IMR-90 (cell line): ENCODE measurements at places on chromosomes 2 and 18. TPM values are rescaled to one million over a fixed set of nuclear protein-coding genes. Genes with fewer than 3 reads are reported as not detected.
A peak's percentile ranks its signal among the peaks of the same experiment; 100 is the strongest.

DNA sequence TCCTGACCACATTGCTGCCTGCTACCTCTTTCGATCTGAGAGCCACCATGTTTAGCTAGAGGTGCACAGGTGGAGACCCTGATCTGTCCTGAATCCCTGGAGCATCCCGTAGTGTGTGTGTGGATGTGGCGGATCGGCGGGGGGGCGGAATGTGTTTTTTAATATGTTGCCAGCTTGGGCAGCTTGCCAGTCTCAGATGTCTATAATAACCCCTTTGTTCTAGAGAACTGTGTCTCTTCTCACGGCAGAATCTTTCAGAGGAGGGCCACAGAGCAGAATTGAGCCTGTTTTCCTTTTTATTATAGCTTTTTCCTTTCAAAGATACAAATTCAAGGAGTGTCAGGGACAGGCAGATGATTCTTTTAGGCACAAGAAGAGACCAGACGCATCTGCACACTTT, 934.1 kb upstream of the KLHL29 start:
- no peaks in the 10 kb centered on the region for H3K27me3 ChIP-seq
- H3K4me3 ChIP-seq: no peak overlapping the region
- H3K27ac ChIP-seq: no peak overlapping the region
- no peak for DNase-seq
- no peaks in the 10 kb centered on the region for H3K4me1 ChIP-seq

DNA sequence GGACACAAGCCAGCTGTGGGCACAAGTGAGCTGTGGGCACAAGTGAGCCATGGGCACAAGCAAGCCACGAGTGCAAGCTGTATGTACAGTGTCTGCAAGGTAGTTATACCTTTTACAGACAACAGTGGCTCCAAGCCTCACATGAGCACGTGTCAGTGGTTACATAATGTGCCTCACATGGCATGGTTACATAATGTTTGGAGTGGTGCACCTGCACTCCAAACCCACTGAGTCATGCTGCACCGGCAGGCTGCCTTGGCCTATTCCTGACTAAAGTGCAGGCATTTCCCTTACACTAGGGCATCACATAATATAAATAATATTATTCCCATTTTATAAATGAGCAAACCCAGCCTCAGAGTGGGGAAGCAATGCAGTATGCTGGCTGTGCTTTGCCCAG, 62.6 kb downstream of the MARCO start:
- H3K4me1 ChIP-seq: no peaks in the 10 kb centered on the region
- no peak overlapping the region for H3K4me3 ChIP-seq
- H3K27me3 ChIP-seq: no peaks in the 10 kb centered on the region; the same call in 1 of the 2 replicates
- H3K27ac ChIP-seq: no peak overlapping the region
- no peak for DNase-seq

DNA sequence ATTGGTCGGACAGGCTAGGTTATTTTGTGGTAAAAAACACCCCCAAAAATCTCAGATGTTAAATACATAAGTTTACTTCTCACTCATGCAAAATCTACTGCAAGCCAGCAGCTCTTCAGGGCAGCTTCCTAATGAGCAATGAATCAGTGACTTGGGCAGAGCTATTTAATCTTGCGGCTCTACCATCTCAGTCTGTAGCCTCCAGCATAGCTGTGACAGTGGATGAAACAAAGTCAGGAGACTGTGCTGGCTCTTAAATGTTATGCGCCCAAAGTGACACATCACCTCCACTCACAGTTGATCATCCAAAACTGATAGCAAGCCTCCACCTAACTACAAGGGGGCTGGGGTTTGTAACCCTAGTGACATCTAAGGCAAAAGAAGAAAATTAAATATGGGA, 571.9 kb downstream of the METTL4 start:
- no peak overlapping the region for H3K4me3 ChIP-seq
- H3K36me3 ChIP-seq: no peaks in the 10 kb centered on the region
- H3K4me1 ChIP-seq: no peaks in the 10 kb centered on the region
- no peak for DNase-seq

GRCh38 chr2:233849607-233850271, 4.6 kb downstream of the HJURP start:
- H3K36me3 ChIP-seq: peaks cover 11% of the 10 kb centered on the region
- H3K27ac ChIP-seq: no peak overlapping the region
- no peak for DNase-seq
- H3K27me3 ChIP-seq: no peaks in the 10 kb centered on the region
- no peak overlapping the region for H3K4me3 ChIP-seq

GRCh38 chr2:186575856-186576255, 14.0 kb upstream of the ITGAV start:
- H3K27me3 ChIP-seq: no peaks in the 10 kb centered on the region
- H3K36me3 ChIP-seq: no peaks in the 10 kb centered on the region
- peaks cover 5% of the 10 kb centered on the region; the same call in 1 of the 2 replicates for H3K4me1 ChIP-seq
- no peak overlapping the region; the same call in 1 of the 2 replicates for H3K27ac ChIP-seq
- H3K4me3 ChIP-seq: no peak overlapping the region

DNA sequence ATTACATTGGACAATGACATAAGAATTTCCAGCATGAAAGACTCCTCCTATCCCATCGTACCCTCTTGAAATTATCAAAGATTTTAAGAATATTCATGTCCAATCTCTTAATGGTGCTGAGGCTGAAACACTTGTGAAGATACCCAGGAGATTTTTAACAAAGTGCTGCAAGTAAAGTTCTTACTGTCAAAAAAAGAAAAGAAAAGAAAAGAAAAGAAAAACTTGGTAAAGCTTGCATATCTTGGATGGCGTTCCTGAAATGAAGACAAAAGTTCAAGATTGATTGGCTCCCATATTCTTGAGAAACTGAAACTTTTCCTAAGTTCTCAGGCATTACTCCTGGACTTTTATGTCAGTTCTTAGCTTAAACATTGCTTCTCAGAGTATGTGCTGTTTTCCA, 1010.5 kb upstream of the PIK3C3 start:
- no peak for DNase-seq
- H3K36me3 ChIP-seq: no peaks in the 10 kb centered on the region
- H3K27ac ChIP-seq: no peak overlapping the region
- H3K4me1 ChIP-seq: no peaks in the 10 kb centered on the region

DNA sequence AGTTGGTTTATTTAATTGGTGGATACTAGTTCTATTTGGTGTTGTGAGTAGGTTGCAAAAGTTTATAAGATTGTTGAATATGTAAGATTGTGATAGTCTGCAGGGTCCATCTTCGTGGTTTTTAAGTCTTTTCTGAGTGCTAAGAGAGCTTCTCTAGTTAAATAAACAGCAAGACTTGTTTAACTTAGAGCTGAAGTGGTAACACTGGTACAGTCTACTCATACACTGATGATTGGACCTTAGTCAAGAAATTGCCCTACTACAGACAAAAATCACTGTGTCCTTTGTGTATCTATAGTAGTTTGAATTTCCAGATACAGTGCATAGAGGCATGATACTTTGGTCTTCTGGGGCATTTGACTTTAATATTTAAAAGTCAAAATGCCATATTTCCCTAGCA, 94.6 kb downstream of the PHLPP1 start:
- peaks cover 7% of the 10 kb centered on the region for H3K4me1 ChIP-seq
- H3K27me3 ChIP-seq: no peaks in the 10 kb centered on the region
- H3K27ac ChIP-seq: no peak overlapping the region
- DNase-seq: peak; percentile 51
- H3K36me3 ChIP-seq: no peaks in the 10 kb centered on the region
- no peak overlapping the region for H3K4me3 ChIP-seq

GRCh38 chr2:45042401-45042800, 33.1 kb upstream of the SIX2 start:
- H3K27me3 ChIP-seq: peaks cover 36% of the 10 kb centered on the region
- no peak overlapping the region for H3K27ac ChIP-seq
- H3K4me1 ChIP-seq: no peaks in the 10 kb centered on the region
- no peak for DNase-seq
- no peaks in the 10 kb centered on the region for H3K36me3 ChIP-seq

DNA sequence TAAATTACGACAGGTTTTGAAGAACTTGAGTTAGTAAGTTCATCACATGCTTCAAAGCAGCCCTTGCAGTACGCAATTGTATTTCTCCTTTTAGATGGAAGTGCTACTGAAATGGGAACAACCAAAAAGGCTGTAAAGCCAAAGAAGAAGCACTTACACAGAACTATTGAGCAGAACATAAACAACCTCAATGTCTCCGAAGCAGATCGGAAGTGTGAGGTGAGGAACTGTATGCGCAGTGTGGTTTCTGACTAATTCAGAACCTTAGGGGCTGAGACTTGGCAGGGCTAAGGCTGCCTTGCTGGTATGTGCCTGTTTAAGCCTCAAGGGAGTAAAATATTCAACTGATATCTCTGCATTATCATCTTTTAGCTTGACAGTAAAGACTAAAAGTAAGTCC, 8.4 kb downstream of the NCAPH start:
- H3K27ac ChIP-seq: no peak overlapping the region
- H3K27me3 ChIP-seq: no peaks in the 10 kb centered on the region
- DNase-seq: peak; percentile 73
- peaks cover 8% of the 10 kb centered on the region for H3K4me1 ChIP-seq

GRCh38 chr2:129923265-129924091, 56.0 kb upstream of the RAB6C start:
- H3K4me1 ChIP-seq: no peaks in the 10 kb centered on the region
- peak; percentile 37 for DNase-seq

DNA sequence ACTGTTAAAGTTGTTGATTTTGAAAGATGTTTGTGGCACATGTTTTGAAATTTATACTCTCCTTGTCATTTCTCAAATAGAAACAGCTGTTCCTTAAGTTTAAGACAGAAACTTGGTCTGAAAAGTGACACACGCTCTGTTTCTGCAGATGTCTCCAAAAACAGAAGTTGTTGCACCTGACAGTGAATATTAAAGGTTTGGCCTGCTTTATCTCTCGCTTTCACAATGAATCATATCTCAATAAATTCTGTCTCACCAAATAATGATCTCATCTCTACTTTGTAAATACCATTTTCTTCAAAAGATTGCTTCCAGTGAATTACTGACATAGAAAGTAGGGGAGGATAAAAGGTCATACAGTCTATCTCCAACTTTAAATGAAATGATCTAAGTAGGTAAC, 294.9 kb upstream of the SYT4 start:
- no peak for DNase-seq
- H3K27me3 ChIP-seq: no peaks in the 10 kb centered on the region
- no peaks in the 10 kb centered on the region for H3K4me1 ChIP-seq
- H3K4me3 ChIP-seq: no peak overlapping the region
- no peak overlapping the region for H3K27ac ChIP-seq

- no peaks in the 10 kb centered on the region for H3K4me1 ChIP-seq
- no peak for DNase-seq
- H3K27me3 ChIP-seq: no peaks in the 10 kb centered on the region
- no peak overlapping the region for H3K27ac ChIP-seq
These were observed 29.2 kb upstream of the STK17B start for GRCh38 chr2:196200557-196200956.

GRCh38 chr2:85862426-85862825, 26.4 kb downstream of the ST3GAL5 start:
- DNase-seq: peak; percentile 72
- H3K27me3 ChIP-seq: no peaks in the 10 kb centered on the region
- no peak overlapping the region for H3K4me3 ChIP-seq

GRCh38 chr2:88737385-88737784, 45.9 kb downstream of the RPIA start:
- H3K36me3 ChIP-seq: peaks cover 13% of the 10 kb centered on the region
- H3K4me3 ChIP-seq: no peak overlapping the region
- DNase-seq: peak; percentile 13

- H3K27me3 ChIP-seq: no peaks in the 10 kb centered on the region
- H3K36me3 ChIP-seq: no peaks in the 10 kb centered on the region
- H3K4me3 ChIP-seq: no peak overlapping the region
- peaks cover 6% of the 10 kb centered on the region; the same call in 1 of the 2 replicates for H3K4me1 ChIP-seq
These were observed 304.0 kb downstream of the DYSF start for GRCh38 chr2:71757351-71757750.

DNA sequence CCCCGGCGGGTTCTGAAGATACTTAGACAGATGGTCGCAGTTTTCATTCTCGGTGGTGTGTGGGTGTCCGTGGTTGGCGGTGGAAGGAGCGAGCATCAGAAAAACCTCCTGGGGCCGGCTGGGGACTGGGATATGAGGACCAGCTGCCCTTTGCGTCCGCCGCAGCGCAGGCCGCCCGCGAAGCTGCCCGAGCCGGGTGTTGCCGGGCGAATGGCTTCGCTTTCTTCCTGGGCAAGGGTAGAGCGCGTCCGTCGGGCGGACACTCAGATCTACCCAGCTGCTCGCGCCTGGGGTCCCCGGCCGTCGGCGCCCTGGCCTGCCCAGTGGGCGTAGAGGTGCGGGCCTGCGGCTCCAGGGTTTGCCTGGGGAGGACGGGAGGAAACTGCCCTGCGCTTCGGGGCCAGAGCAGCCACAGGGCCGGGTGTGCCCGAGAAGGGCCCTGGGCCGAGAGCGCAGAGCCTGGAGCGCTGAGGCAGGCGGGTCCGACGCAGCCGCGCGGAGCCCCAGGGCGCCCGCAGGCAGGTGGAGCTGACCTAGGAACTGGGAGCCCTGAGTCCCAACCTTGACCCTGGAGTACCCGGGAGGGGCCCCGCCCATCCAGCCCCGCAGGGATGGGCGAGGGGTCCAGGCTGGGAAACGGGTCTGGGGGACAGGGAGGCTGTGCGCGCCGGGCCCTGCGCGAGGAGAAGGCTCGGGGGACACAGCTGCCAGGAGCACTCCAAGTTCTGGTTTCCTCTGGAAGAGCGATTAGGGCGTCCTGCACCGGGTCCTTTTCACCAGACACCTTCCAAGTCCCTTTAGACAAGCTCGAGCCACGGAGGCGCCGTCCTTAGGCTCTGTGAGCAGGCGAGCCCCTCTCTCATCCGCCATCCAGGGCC, 1.3 kb downstream of the TWIST2 start:
- peaks cover 18% of the 10 kb centered on the region for H3K4me1 ChIP-seq
- no peak for DNase-seq
- H3K4me3 ChIP-seq: peak overlapping the region; percentile 90

GRCh38 chr2:133787207-133787606, 218.9 kb upstream of the NCKAP5 start:
- peaks cover 18% of the 10 kb centered on the region for H3K4me1 ChIP-seq
- H3K36me3 ChIP-seq: no peaks in the 10 kb centered on the region
- no peak overlapping the region for H3K27ac ChIP-seq
- no peaks in the 10 kb centered on the region for H3K27me3 ChIP-seq
- H3K4me3 ChIP-seq: no peak overlapping the region
- peak; percentile 77 for DNase-seq

DNA sequence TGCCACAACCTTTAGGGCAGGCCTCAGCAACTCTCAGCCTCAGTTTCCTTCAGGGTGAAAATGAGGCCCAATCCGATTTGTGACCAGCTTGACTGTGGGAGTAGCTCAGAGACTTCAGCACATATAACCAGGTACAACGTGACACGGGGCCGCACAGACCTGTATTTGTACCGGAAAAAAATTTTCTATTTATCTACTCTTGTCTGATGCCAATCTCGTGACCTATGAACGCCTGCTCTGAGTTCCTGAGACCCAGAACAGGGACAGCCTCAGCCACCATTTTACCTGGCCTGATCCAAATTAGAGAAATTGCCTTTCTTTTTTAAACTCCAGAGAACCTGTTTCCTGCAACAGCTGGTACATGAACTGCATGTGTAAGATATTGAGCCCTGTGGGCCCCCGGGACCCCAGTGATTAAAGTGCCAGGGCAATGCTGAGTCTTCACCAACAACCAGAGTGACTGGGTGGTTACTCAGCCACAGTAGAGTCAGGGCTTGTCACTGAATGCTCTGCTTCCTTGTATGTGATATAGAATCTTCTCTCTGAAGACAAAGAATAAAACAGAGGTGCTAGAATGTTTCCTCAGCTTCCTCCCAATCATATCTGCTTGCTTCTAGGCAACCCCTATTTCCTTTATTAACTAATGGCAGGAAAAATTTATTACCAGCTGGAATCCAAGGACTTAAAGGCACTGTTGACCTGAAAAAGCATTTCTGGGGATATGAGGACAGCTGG, 47.8 kb upstream of the FZD7 start:
- no peaks in the 10 kb centered on the region for H3K36me3 ChIP-seq
- H3K4me3 ChIP-seq: no peak overlapping the region
- DNase-seq: peak; percentile 27

Gene ODC1
- total RNA-seq: 204 and 251 TPM in 2 replicates

Gene THSD7B
- total RNA-seq: not detected in 2 replicates

Gene MOB1A
- total RNA-seq: 60.8 and 105 TPM in 2 replicates

Gene HTR2B
- 0.56 and 0.72 TPM in 2 replicates for total RNA-seq

Gene GLB1L
- 3.6 and 4.1 TPM in 2 replicates for total RNA-seq
